Bronchial epithelial cell (primary cell): ENCODE measurements at places on chromosomes 7 and 10.

GRCh38 chr10:101263150-101263752 is 34.0 kb upstream of the LBX1 start:
- DNase-seq: no peak

DNA sequence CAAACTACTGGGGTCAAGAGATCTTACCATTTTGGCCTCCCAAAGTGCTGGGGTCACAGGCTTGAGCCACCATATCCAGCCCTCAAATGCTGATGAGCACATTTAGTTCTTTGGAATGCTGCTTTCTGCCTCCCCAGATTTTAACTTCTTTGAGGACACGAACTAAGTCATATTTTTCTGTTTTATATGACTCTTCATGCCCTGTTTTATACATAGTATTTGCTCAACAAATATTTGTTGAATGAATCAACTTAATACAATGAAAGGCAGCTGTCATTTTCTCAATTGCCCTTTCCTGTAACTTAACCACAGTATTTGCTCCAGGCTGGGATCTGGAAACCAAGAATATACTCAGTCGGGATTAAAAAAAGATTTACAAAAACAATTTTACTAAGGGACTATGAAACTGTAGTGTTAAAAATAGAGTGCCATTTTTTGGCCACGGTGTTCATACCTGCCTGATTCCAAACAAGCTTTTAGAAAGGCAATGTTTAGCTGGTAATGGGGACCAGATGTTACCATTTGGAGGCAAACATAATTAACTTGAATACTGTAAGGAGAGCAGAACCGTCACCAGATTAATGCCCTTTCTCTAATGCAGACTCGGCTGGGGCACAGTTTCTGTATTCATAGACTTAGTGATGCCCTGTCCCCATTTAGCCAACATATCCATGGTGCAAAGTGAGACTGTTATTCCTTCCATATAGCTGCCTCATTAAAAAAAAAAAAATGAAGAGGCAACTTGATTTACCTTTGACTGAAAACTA is 117.6 kb downstream of the NRP1 start:
- peak; percentile 88 for DNase-seq

DNA sequence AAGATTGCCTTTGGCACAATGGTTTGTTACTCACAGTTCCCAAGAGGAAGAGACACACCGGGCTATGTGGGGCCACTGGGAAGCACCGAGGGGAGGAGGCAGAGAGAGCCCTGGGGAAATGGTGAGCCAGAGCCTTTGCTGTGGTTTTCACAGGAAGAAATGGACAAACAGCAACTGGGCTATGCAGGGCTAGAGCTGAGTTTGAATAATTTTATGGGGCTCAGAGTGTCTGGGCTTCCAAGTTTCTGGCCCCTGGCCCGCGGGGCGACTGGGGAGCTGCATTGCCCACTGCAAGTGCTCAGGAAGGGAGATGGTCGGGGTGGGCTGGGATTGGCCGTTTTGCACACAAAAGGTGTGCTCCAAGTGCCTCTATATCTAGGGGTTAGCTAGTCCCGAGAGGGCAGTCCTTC is 92.6 kb downstream of the CHST15 start:
- peak; percentile 56 for DNase-seq

DNA sequence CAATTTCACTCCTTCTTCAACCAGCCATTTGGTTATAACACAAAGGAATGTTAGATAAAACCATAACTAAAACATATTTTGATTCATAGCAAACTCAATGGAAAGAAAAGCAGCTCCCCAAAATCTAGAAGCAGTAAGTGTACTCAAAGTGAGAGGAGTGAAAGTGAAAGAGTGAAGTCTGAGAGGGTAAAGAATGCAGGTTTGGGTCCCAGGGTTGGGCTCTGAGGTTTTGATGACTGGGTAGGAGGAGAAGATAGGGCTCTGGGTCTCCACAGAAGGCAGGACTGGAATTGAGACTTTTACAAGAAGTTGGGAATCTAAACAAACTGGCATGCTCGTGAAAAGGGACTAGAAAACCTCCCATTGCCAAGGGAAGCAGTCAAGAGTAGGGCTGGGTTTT is 85.4 kb upstream of the RSU1 start:
- DNase-seq: no peak

- no peak for DNase-seq
These were observed 91.5 kb upstream of the THSD7A start for GRCh38 chr7:11923376-11923930.

- no peak for DNase-seq
These were observed 157.0 kb upstream of the MKLN1 start for GRCh38 chr7:131170440-131171271.

GRCh38 chr10:29619241-29619669 is 15.5 kb downstream of the SVIL start:
- no peak for DNase-seq
